ENCODE measurements at places on chromosomes 5 and 9. TPM values are rescaled to one million over a fixed set of nuclear protein-coding genes. Genes with fewer than 3 reads are reported as not detected.

CNTNAP3 gene
- total RNA-seq = 29.3 TPM

DNA sequence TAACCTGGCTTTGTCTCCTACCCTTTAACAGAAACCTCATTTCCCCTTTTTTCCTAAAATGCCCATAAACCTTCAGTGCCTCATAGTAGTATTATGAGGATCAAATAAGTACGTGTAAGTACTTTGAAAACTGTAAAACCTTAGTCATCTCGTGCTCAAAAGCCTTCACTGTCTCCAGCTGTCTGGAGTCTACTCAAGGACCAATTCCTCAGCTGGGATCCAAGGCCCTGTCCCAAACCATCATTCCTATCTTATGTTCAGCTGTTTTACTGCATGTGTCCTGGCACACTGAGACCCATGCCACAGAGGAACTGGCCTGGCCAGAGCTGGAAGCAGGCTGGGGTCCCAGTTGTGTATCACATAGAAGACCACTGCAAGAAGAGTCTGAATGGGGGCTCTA lies 15.9 kb downstream of the ADAMTSL1 start:
- no peak for DNase-seq

- no peak for DNase-seq
Observed at GRCh38 chr9:15707000-15707399, 154.2 kb downstream of the CCDC171 start.

GRCh38 chr9:99353408-99353807 lies 131.3 kb downstream of the SEC61B start:
- DNase-seq = no peak

OLFM1 gene
- 69.7 TPM for total RNA-seq

GRCh38 chr5:67303356-67303755 lies 106.8 kb upstream of the CD180 start:
- DNase-seq = no peak

SPAAR gene
- total RNA-seq = 0.41 TPM

- DNase-seq = no peak
Observed at GRCh38 chr5:59257488-59258400, 635.8 kb downstream of the PDE4D start.

GRCh38 chr9:111483439-111483857 lies 735 bp downstream of the ECPAS start:
- peak; percentile 86 for DNase-seq

WDR38 gene
- not detected for total RNA-seq

DNA sequence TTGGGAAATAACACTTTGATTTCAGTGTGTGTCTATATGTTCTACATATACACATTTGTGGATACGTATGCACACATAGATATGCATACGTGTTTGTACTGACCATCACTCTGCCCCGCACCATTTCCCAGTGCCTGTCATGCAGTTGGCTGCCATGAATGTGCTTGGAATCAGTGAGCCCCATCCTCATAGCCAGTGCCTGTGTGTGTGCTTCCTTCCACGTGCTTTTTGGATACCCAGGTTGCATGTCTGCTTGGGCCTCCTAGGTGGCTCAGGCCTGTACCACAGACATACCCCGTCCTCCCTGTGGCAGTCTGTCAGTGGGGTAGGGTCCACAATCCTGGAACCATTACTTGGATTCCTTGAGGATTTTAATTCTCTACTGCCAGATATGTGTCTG lies 243.6 kb downstream of the FANCC start:
- no peak for DNase-seq
